ENCODE measurements at places on chromosomes 4 and X.

DNA sequence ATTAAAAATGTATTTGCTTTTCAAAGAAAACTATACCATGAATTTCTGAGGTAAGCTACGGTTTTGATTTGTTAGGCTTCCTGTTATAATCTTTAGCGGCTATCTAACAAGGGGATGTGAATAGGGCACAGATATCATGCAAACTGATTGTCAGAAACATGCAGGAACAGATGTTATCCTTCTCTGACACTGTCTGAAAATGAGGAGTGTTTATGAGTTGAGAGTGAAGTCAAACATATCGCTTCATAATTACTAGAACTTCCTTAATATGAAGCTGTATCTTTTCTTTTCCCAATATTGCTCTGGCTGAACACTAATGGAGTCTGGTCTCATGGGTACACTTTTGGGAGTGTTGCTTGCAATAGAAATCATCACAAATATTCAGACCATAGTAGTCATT, 16.3 kb upstream of the SULT1B1 start:
- no peak for DNase-seq

GRCh38 chr4:124573056-124573455, 139.5 kb downstream of the ANKRD50 start:
- DNase-seq: no peak

- DNase-seq: peak; percentile 95
Observed at GRCh38 chr4:176988226-176988625, 195.5 kb upstream of the VEGFC start.

GRCh38 chr4:25524663-25525062, 131.0 kb upstream of the SLC34A2 start:
- DNase-seq: no peak

DNA sequence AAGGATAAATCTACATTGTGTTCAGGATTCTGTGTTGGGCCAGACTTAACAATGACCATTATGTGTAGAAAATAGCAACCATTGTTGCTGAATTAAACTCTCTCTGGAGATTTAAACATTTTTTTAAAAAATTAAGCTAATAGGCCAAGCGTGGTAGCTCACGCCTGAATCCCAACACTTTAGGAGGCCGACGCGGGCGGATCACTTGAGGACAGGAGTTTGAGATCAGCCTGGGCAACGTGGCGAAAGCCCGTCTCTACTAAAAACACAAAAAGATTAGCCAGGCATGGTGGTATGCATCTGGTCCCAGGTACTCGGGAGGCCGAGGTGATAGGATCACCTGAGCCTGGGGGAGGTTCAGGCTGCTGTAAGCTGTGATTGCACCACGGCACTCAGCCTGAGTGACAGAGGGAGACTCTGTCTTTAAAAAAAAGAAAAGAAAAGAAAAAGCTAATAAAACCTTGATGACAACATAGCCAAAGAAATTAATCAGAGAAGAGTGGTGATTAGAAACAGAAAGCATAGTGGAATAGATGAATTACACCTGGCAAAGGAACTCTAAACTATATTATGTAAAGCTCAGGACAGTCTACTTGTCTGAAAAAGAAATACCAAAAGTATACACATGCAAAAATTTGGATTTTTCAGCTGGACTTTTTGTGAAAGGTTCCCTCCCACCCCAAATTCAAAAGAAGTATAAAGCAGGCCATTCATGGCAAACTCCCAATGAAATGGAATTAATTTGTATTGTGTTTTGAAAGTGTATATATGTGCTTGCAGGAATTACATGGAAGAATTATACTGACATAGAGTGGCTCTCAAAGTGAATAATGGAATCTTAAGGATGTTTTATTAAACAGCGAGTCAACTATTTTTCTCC, 21.9 kb downstream of the PLS3 start:
- DNase-seq: no peak
